CD8-positive, alpha-beta memory T cell (primary cell): ENCODE measurements at places on chromosomes 5 and 9.

DNA sequence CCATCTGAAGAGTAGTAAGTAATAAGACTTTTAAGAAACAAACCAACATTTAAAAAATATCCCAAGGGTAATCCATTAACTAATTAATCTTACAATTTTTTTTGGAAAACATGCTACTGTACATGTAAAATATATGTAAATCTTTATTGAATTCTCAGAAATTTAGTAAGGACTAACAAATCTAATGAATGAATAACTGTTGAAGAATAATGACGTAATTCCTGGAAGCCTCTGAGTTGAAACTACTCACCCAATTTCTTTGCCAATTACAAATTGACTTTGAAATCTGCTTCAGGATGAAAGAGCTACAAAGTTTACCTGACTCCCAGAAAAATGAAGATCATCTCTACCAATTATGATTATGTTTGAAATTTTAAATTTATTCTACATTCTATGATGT, 21.1 kb downstream of the FBN2 start:
- no peak for DNase-seq

DNA sequence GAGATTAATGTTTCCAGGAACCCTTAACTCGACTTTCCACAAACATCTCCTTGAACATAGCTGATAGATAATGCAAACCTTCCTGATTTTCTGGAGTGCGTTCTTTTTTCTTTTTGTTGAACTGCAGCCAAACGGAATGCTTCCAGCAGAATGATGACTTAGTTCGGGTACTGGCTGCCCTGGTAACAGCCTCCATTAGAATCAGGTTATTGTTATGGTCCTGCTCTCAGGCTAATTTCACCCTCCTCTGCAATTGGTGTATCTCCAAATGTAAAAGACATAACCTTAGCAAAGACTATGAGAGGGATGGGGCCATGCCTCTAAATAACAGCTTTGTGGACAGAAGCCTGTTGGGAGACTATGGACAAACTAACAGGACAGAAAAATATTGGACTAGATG, 116.5 kb downstream of the PDE4D start:
- no peak for DNase-seq

DNA sequence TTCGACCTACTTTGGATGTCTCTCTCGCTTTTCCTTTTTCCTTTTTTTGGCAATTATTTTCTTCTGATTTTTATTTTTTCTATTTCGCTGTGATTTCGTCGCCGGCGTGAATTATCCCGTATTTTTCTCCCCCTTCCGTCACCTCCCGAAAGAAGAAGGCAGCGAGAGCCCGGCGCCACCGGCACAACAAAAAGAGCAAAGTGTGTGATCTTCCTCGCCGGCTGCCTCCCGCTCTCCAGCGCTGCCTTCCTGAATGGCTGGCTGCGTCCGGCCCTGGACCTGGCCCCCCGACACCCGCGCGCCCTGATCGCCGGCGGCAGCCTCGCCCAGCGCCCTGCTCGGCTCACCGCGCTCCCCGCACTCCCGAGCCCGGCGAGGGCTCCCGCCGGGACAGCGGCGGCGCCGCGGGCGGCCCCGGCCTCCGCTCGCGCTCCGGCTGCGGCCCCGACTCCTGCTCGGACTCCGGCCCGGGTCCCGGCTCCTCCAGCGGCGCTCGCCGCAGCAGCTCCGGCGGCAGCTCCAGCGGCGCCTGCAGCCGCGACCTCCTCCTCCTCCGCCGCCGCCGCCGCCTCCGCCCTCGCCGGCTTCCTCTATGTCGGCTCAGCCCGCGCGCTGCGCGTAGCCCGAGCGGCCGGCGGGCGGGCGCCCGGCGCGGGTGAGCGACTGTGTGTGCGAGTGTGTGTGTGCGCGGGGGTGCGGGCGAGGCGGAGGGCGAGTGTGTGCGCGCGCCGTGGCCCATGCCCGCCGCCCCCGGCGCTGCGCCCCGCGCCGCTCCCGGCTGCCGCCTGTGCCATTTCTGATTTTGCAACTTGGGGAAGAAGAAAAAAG, 960 bp downstream of the NR2F1 start:
- DNase-seq = no peak

GRCh38 chr9:35844628-35845270, 15.7 kb downstream of the TMEM8B start:
- DNase-seq = no peak

DNA sequence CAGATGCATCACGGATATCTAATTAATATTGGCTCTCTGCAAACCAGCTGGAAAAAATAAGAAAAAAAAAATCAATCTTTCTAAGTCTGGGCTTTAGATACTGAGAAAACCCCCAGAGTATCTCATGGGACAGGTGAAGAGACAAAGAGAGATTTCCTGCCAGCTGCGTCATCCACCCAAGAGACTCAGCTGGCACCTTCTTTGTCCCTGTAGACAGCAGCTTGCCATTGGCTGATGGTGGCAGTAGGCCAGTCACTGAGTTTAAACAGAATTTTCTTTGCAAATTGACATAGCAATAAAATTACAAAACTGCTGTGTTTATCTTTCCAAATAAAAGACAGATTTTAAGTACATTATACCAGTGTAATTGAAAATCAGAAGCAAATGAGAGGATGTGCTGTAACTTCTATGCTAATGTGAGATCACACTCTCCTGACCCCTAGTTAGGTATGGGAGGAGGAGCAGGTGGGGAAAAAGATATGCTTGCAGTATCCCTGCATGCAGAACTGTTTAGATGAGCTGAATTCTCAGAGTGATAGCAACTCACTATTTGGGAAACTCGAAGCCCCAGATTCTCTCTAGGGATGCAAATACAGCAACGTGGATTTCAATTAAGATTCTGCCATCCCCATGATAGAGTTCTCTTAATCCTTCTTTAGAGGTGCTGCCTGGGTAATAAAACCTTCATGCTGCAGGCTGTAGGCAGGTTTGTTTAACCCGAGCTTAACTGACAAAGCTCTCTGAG, 72.2 kb downstream of the NMUR2 start:
- DNase-seq = no peak

DNA sequence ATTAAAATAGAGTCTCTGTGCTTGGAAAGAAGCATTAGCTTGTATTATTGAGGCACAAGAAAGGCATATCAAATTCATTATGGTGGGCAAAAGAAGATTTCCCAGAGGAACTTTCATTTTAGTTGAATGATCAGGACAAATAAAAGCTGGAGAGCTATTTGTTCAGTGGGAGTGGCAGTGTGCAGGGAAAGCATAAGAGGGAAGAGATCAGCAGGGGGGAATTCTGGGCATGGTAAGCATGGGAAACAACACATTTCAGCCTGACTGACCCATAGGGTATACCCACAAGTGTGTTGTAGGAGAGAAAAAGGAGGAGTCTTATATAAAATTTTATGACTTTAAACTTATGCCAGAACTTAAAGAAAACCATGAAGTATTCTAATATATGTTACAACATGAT, 167.7 kb upstream of the RASA1 start:
- no peak for DNase-seq
